ENCODE measurements at places on chromosomes 5 and 9.

DNA sequence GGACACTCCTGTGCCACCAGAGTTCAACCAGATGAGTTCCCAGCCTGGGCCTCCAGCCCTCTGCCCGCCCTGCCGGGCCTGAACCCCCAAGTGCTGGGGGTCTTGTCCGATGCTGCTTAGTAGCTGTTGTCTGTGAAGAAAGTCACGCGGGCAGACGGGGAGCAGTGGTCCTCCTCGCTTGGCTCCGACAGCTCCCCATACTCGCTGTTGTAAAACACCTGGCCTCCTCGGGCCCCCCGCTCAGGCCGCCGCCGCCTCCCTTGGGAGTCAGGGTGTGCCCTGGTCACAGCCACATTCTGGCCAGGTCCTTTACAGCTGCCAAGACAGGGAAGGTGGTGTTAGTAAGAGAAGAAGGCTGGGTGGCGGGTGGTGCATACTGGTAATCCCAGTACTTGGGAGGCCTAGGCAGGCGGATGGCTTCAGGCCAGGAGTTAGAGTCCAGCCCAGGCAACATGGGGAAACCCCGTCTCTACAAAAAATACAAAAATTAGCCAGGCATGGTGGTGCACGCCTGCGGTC is 11.8 kb upstream of the SCGB3A1 start:
- no peak for DNase-seq

GRCh38 chr5:154849791-154850201 is 607 bp downstream of the FAXDC2 start:
- no peak for DNase-seq

DNA sequence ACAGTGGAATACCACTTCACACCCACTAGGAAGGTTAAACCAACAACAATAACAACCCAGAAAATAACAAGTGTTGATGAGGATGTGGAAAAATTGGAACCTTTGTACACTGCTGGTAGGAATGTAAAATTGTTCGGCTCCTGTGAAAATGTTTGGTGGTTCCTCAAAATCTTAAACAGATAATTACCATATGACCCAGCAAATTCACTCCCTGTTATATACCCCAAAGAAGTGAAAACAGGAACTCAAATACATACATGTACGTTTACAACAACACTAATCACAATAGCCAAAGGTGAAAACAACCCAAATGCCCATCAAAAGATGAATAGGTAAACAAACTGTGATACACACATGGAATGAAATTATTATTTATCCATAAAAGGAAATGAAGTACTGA is 178.5 kb upstream of the PHYKPL start:
- DNase-seq = no peak

GRCh38 chr9:96168882-96169281 is 133.1 kb downstream of the HSD17B3 start:
- DNase-seq = no peak
